Endodermal cell (in vitro differentiated cells): ENCODE measurements at places on chromosomes 4 and X. TPM values are rescaled to one million over a fixed set of nuclear protein-coding genes. Genes with fewer than 3 reads are reported as not detected.

DNA sequence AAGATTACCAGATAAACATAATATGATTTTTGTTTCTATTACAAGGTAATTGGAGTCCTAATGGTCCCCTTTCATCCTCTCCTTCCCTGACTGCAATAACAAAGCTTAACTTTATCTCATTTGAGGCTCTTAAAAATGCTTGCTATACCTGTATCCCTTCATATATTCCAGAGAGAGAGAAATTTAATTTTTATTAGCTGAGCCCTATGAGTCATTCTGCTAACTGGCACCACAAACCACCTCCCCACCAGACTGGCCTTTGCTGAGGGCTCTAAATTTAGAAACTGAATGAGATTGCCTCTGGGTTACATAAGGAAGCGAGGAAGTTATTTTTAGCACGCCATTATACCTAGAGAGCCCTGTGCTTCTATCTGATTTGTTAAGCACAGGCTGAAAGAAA is 27.4 kb downstream of the CBLL2 start:
- H3K4me1 ChIP-seq = no peaks in the 10 kb centered on the region
- no peaks in the 10 kb centered on the region for H3K36me3 ChIP-seq
- H3K4me3 ChIP-seq = no peak overlapping the region
- DNase-seq = no peak

ZXDB gene
- 8.4 and 8.5 TPM in 2 replicates for total RNA-seq

DNA sequence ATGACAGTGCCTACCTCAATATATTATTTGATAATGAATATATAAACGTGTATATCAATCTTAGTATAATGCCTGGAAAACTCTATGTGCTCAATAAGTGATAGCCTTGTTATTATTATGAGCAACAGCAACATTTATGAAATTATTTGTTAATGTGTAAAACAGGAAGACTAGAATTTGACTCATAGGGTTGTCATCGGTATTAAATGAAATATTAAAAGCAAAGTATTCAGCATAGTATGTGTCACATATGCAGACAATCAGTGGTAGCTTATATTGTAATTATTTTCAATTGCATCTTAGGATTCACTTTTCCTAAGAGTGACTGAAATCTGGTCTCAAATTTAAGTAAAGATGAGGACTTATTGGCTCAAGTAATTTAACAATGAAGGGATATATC is 24.6 kb downstream of the SPANXD start:
- no peak overlapping the region for H3K4me3 ChIP-seq
- H3K27me3 ChIP-seq = no peaks in the 10 kb centered on the region
- H3K4me1 ChIP-seq = no peaks in the 10 kb centered on the region
- no peaks in the 10 kb centered on the region for H3K36me3 ChIP-seq
- H3K27ac ChIP-seq = no peak overlapping the region

RENBP gene
- total RNA-seq = 12.0 and 13.9 TPM in 2 replicates

GRCh38 chr4:16237715-16238114 is 11.4 kb upstream of the TAPT1 start:
- no peak overlapping the region for H3K27ac ChIP-seq
- DNase-seq = no peak
- H3K4me3 ChIP-seq = no peak overlapping the region
- H3K36me3 ChIP-seq = no peaks in the 10 kb centered on the region

DNA sequence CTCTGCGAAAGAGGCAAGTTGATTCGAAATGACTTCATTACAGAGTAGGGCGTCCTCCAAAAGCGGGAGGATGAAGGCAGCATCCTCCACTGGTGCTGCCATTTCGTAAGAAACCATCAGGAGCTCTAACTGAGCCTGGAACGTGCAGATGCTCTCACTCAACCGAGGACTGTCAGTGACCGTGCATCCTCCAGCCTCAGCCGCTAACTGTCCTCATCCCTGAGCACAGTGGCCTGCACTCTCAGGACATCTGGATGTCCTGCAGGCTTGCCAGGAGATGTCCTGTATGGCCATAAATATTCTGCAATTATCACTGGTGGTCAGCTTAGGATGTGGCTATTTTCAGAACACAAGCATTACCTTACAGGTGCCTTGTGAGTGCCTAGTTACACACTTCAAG is 107.1 kb upstream of the ADRA2C start:
- H3K36me3 ChIP-seq = no peaks in the 10 kb centered on the region
- no peak overlapping the region for H3K27ac ChIP-seq
- peaks cover 4% of the 10 kb centered on the region for H3K4me1 ChIP-seq
- DNase-seq = no peak
- H3K4me3 ChIP-seq = no peak overlapping the region

GRCh38 chr4:86560447-86560846 is 33.7 kb upstream of the PTPN13 start:
- peaks cover 73% of the 10 kb centered on the region for H3K27me3 ChIP-seq
- DNase-seq = no peak
- H3K27ac ChIP-seq = no peak overlapping the region
- H3K4me3 ChIP-seq = no peak overlapping the region

DNA sequence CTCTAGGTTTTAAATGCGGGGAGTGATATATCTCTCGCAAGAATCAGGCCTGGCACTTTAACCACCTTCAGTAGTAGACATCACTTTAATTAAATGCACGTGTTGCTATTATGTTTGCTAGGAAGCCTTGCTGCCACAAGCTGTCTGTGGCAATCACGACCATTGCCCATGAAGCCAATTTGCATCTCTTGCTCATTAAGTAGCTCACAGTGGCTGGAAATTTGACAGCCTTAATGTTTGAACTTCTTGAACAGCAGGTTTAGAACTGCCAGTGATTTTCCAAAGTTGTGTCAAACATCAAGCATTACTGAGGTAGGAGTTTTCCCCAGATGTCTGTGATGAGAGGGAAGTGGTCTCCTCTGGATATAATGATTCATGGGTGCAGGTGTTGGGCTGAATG is 642.3 kb upstream of the CPEB2 start:
- no peak overlapping the region for H3K4me3 ChIP-seq
- peaks cover 9% of the 10 kb centered on the region for H3K4me1 ChIP-seq
- DNase-seq = no peak

GRCh38 chr4:65367306-65367705 is 303.0 kb downstream of the EPHA5 start:
- no peak for DNase-seq
- H3K4me1 ChIP-seq = no peaks in the 10 kb centered on the region
- no peaks in the 10 kb centered on the region for H3K36me3 ChIP-seq
- H3K4me3 ChIP-seq = no peak overlapping the region
- no peaks in the 10 kb centered on the region for H3K27me3 ChIP-seq
- H3K27ac ChIP-seq = no peak overlapping the region

MAGEC2 gene
- total RNA-seq = not detected in 3 replicates

DNA sequence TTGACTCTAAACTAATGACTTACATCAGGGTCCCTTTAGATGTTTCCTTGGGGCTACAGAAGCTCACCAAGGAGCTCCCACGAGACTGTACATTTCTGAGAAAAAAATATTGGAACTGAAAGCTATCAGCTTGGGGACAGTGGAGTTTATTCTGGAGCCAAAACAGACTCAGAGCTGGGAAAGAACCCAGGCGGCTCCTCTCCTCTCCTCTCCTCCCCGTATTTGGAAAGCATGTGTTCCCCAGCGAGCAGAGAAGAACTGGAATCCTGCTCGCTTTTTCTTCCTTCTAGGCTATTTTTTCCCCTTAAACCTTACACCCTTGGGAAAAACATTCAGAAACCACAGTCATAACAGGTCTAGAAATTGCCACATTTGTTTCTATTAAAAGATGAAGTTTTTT is 4.3 kb upstream of the MAP7D3 start:
- H3K4me1 ChIP-seq = no peaks in the 10 kb centered on the region
- no peaks in the 10 kb centered on the region for H3K36me3 ChIP-seq
- DNase-seq = no peak
- no peak overlapping the region for H3K4me3 ChIP-seq
- H3K27me3 ChIP-seq = no peaks in the 10 kb centered on the region

- no peak for DNase-seq
- H3K4me1 ChIP-seq = no peaks in the 10 kb centered on the region
- H3K4me3 ChIP-seq = no peak overlapping the region
- H3K27me3 ChIP-seq = no peaks in the 10 kb centered on the region
Observed at GRCh38 chrX:107374132-107374531, 75.3 kb upstream of the FRMPD3 start.

SHOX gene
- not detected in 3 replicates for total RNA-seq

DNA sequence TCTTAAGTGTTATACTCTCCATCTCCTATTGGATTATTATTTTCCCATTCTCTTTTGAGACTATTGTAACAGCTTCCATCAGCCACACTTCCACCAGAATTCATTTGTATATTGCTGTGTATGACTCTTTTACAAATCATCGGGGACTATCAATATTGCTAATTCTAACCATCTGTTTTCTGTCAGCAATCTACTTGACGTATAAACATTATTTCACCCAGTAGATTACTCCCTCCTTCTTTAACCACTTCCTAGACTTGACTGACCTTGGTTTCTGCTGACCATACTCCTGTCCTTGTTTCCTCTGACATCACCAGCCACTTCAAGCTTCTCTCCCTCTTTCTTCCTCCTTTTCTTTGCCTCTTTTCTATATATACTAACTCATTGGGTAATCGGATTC is 402.9 kb downstream of the PCDH18 start:
- H3K36me3 ChIP-seq = no peaks in the 10 kb centered on the region
- H3K4me1 ChIP-seq = no peaks in the 10 kb centered on the region
- DNase-seq = no peak
- H3K4me3 ChIP-seq = no peak overlapping the region

MXRA5 gene
- 14.6 to 21.8 TPM (median 16.8 TPM) in 3 replicates for total RNA-seq
